T-helper 17 cell (primary cell): ENCODE measurements at places on chromosomes 6 and 20. TPM values are rescaled to one million over a fixed set of nuclear protein-coding genes. Genes with fewer than 3 reads are reported as not detected.

Gene RAET1E
- total RNA-seq = not detected

Gene GGTLC1
- not detected for total RNA-seq

Gene APOBEC2
- not detected for total RNA-seq

GRCh38 chr6:88365230-88365629 is 199.1 kb upstream of the CNR1 start:
- DNase-seq = no peak

GRCh38 chr6:96089173-96089572 is 73.4 kb downstream of the FUT9 start:
- DNase-seq = no peak

DNA sequence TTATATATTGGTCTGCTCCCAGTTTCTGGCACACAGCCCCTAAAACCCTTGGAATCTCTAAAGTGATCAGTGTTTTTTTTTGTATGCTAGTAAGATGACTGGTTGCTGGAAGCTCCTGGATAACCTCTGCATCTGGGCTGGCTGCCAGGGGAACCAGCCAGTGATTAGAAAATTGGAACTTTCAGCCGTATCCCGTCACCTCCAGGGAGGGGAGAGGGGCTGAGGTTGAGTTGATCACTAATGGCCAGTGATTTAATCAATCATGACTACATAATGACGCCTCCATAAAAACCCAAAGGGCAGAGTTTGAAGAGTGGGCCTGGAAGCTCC is 48.0 kb upstream of the NOP56 start:
- no peak for DNase-seq

- no peak for DNase-seq
Measured at GRCh38 chr6:67854098-67854497, 781.0 kb upstream of the ADGRB3 start.

- DNase-seq = no peak
Measured at GRCh38 chr6:40796260-40797221, 209.4 kb upstream of the LRFN2 start.

DNA sequence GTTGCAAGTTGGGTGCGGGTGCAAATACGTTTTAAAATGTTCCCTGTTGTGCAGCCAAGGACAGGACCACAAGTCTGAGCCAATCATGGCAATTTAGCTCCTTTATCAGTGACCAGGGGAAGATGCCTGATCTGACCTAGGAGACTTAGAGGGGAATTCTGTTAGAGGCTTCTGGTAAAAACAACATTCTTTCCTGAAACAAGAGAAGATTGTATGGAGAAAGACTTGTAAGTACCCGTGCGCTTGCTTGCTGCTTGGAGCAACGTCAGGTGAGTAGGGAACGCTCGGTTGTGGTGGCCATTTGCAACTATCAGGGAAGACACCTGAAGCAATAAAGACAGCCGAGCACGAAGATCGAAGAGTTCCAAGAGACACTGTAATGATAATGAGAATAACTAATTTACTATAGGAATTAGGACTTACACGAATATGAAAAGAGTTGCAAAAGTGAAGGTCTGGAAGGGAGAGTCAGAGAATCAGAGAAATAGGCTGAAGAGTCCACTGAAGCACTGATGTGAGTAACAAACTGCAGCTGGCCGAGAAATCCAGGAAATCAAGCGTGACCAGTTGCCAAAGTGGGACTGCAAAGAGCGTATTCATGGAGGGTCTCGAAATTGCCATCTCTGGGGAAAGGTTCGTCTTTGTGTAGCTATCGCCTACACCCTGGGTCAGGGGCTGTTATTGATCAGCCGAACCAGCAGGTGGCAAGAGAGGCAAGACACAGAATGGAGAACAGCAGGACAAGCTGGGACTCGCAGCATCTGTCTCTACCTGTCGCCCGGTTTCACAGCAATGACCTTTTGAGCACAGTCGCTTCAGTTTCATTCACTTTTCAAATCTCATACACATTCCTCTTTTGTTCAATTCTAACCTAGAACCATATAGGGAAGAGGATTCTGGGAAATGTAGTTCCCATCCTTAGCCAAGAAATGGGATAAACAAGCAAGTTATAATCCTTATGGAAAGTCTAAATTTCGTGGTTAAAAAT is 26.1 kb downstream of the LOC128125822 start:
- DNase-seq = peak; percentile 52
